ENCODE measurements at places on chromosomes 13 and 19.

GRCh38 chr13:33016414-33017322 lies at the start of gene KL:
KL (plus strand) TSS chr13:33016423; CDS start chr13:33016441, 18 bp downstream.
- no peaks in the 10 kb centered on the region for H3K36me3 ChIP-seq
- H3K27me3 ChIP-seq: peaks cover 30% of the 10 kb centered on the region
- DNase-seq: peak; percentile 20
- peak within 1 kb of the TSS; percentile 66 for H3K27ac ChIP-seq
- H3K4me1 ChIP-seq: peaks cover 8% of the 10 kb centered on the region
- peak within 1 kb of the TSS; percentile 41 for H3K4me3 ChIP-seq

DNA sequence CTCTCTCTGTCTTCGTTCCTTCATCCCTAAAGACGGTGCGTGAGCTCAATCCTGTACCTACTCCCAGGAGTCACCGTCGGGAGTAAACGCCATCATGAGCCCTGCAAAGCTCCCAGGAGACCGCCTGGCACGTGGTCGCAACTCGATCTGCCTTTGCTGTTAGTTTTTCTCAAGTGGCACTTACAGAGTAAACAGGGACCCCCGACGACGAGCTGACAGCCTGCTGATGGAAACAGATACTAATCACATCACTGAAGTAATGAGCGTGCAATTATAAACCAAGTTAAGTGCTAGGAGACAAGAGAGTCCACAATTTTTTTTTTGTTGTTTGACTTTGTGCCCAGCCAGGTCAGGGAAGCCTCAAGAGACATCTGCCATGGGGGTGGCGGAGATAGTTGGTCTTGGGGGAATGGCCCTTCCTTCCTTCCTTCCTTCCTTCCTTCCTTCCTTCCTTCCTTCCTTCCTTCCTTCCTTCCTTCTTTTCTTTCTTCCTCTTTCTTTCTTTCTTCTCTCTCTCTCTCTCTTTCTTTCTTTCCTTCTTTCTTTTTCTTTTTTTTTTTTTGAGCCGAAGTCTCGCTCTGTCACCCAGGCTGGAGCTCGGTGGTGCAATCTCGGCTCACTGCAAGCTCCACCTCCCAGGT lies 23.6 kb downstream of the CACNG6 start:
- no peak for DNase-seq
- peaks cover 36% of the 10 kb centered on the region for H3K27me3 ChIP-seq
- no peaks in the 10 kb centered on the region for H3K4me1 ChIP-seq
- no peak overlapping the region for H3K4me3 ChIP-seq
- no peaks in the 10 kb centered on the region for H3K36me3 ChIP-seq

DNA sequence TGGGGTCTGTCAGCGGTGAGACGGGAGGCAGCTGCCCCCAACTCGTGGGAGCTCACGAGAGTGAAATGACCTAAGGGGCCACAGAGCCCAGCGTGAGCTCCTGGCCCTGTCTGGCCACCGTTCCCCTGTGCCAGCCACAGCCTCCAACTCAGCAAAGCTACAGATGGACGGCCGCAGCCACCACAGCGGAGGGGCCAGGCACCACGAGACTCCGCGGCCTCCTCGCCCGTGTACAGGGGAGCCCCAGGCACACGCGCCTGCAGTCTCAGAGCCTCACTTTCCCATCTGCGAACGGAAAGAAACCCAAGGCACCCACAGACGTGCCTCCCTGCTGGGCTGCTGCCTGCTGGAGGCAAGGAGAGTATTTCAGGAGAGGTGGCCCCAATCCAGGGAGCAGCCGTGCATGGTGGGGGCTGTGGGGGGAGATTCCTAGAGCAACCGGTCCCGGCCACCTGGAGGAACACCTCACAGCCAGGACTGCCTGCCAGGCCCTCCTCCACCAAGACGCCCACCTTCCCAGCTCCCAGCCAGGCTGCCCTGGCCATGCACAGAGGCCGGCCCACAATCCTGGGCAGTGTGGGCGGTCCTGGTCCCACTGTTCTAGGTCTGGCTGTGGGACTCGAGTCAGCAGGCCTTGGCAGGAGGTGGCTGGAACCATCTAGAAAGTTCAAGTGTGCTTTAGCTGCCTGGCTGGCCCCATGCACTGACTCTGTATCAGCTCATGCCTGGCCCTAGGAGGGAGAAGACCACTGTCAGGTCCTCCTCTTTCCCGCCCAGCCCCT lies 1.9 kb downstream of the MKNK2 start:
- H3K4me1 ChIP-seq: peaks cover 65% of the 10 kb centered on the region
- H3K27ac ChIP-seq: peak overlapping the region; percentile 99
- DNase-seq: no peak
- H3K27me3 ChIP-seq: no peaks in the 10 kb centered on the region
- peak overlapping the region; percentile 98 for H3K4me3 ChIP-seq

DNA sequence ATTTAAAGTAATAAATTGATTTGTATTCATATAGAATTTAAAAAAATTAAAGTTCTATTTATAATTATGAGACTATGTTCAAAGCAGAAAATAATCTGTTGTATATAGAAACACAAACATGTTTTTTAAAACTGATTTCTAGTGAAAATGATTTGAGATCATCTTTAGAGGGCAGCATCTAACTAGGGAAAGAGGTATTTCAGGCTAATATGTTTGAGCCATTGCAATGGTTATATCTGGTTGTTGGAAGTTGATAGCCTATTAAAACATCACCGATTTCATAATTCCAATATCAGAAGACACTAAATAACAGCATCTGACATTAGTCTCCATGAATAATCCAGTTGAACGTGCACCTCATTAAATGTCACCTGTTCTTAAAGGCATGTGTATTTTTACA lies 79.8 kb upstream of the SLITRK6 start:
- H3K4me1 ChIP-seq: no peaks in the 10 kb centered on the region
- H3K4me3 ChIP-seq: no peak overlapping the region
- H3K27me3 ChIP-seq: no peaks in the 10 kb centered on the region
- no peak overlapping the region for H3K27ac ChIP-seq
- DNase-seq: no peak

DNA sequence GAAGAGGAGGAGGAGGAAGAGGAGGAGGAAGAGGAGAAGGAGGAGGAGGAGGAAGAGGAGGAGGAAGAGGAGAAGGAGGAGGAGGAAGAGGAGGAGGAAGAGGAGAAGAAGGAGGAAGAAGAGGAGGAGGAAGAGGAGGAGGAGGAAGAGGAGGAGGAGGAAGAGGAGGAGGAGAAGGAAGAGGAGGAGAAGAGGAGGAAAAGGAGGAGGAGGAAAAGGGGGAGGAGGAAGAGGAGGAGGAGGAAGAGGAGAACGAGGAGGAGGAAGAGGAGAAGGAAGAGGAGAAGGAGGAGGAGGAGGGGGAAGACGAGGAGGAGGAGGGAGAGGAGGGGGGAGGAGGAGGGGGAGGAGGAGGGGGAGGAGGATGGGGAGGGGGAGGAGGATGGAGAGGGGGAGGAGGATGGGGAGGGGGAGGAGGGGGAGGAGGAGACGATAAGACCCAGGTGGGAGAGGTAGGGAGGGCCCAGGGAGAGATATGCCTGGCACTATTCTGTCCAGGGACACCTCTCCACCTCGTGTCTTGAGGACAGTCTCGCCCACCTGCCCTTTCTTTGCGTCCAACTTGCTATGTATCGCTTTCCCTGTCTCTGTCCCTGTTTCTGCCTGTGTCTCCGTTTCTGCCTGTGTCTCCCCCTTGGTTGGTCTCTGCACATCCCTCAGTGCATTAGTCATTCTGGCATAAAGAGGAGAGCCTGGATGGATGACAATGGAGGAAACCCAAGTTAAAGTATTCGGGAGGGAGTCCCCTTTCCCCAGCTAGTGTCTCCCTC lies 7.1 kb upstream of the KLK5 start:
- DNase-seq: no peak
- H3K4me1 ChIP-seq: no peaks in the 10 kb centered on the region
- H3K27me3 ChIP-seq: peaks cover 11% of the 10 kb centered on the region
- H3K36me3 ChIP-seq: no peaks in the 10 kb centered on the region

GRCh38 chr13:111228262-111229144 lies 91.9 kb upstream of the TEX29 start:
- no peaks in the 10 kb centered on the region for H3K4me1 ChIP-seq
- no peak overlapping the region for H3K27ac ChIP-seq
- H3K4me3 ChIP-seq: no peak overlapping the region
- H3K27me3 ChIP-seq: no peaks in the 10 kb centered on the region

Measured in transverse colon (tissue), 4 donors.